Right lung (tissue), 10 donors: ENCODE measurements at places on chromosomes 5 and 9.
A peak's percentile ranks its signal among the peaks of the same experiment; 100 is the strongest.

- DNase-seq = no peak
Measured at GRCh38 chr5:17096952-17097695, 120.3 kb upstream of the BASP1 start.

- DNase-seq = no peak
Measured at GRCh38 chr5:20041326-20042274, 53.6 kb upstream of the CDH18 start.

DNA sequence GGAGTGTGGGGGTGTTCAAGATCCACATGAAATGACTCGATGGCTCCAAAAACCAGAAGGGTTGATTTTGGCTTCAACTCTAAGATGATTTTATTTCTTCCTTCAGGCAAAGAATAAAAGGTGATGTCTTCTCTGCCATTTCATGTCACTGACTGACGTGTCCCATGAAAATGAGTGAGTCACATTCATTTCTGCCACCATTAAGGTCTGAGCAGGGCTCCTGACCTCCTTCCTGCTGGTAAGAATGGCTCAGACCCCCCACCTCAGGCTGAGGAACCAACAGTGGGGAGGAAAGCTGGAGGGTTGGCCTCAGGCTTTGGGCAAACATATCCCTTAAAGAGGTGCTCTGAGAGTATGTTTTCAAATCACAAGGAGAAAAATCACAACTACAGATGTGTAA, 53.9 kb upstream of the ZNF354A start:
- DNase-seq = no peak

DNA sequence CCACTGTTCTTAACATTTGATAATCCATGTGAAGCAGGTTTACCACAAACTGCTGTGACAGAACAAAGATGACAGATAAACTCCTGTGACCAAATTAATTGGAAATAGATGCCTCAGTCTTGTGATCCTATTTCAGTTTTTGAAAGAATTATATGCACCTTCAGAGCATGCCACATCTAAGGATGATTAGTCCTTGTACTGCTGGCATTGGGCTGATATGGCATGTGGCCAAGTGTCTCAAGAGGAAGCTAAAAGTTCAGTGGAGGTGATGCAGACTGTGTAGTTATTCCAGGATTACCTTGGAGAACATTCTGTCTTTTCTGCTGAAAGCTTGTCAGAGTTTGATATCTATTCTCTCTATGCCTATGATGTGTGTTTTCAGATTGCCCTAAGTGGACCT, 314.4 kb upstream of the EFNA5 start:
- no peak for DNase-seq

- DNase-seq = peak; percentile 75
Measured at GRCh38 chr5:172283020-172283861, at the start of gene UBTD2. UBTD2 (minus strand) TSS chr5:172283764; CDS start chr5:172283665, 99 bp downstream.

- peak; percentile 23 for DNase-seq
Measured at GRCh38 chr5:111929867-111930266, 172.9 kb upstream of the NREP start.

- no peak for DNase-seq
Measured at GRCh38 chr5:158409507-158409906, 550.6 kb upstream of the CLINT1 start.

- no peak for DNase-seq
Measured at GRCh38 chr9:34505370-34506120, 17.2 kb downstream of the ENHO start.

- no peak for DNase-seq
Measured at GRCh38 chr5:74490814-74491213, 149.7 kb downstream of the ENC1 start.

GRCh38 chr9:26439061-26439624, 453.5 kb downstream of the CAAP1 start:
- no peak for DNase-seq

DNA sequence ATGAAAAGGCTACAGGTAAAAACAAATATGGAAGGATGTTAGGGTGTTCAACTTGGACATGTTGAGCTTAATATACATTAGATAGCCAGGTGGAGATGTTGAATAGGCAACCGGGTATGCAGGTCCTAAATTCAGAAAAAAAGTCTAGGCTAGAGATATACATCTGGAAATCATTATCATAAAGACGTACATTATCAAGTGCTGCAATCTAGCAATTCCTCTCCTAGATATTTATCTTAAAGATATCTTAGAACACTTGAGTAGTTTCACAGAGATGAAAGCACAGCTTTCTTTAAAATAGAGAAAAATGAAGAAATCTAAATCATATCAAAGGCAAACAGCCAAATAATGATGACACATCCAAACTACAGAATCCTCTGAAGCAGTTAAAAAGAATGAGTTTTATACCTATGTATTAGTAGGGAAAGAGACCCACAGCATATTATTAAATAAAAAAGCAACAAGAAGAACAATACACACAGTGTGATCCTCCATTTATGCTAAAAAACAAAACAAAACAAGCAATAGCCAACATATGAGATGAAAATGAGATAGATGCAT, 3.8 kb downstream of the NUDCD2 start:
- no peak for DNase-seq

DNA sequence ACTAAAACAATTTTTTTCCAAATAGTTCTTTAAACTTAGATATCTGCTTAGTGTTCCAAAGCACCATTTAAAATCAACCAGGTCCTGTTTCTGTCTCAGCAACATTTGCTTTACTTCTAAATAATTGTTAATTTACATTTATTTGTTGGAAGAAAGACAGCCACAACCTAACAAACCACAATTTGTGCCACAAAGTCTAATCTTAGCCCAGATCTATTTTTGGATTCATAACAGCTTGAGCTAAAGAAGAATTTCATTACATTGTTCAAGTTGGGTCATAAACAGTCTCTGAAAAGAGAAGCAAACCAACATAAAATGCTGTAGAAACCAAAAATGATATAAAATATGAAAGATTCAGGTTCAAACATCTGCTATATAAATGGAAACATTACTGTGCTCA, 24.4 kb downstream of the MLLT3 start:
- DNase-seq = no peak

GRCh38 chr5:168334695-168335094, 43.2 kb downstream of the WWC1 start:
- DNase-seq = no peak

DNA sequence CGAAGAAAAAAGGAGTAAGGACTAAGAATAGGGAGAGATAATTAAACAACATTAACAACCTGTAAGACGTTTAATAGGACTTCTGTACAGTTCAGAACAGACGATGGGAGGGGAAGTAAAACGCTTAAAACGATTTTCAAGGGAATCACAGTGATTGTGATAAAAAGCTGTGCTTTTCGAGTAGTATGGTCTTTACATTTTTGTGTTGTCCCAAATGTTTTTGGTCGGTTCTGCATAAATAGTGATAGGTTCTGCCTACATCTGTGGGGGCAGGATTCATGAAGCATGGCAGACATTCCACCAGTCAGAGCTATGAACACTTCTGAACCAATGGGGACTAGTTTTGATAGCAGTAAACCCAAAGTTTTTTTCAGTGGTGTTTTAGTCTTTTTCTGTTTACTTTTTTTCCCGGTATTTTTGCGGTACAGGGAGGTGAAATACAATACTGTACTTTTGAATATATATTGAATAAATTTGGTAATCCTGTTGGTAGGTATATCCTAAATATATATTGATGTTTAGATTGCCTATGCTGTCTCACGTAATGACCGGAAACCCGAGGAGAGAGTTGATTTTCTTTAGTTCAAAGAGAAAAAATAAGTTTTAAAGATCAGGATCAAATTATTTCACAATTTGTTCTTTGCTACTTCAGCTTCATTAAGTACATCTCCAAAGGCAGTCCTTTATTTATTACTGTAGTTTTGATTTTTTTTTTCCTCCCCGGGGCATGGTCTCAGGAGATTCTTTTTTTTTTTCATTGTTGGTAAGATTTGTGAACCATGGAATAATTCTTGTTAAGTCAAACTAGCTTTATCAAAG, 1.3 kb downstream of the ERBIN start:
- peak; percentile 57 for DNase-seq

GRCh38 chr9:114894609-114895433, 35.6 kb downstream of the TNFSF8 start:
- peak; percentile 59 for DNase-seq

GRCh38 chr9:126805554-126806262, 868 bp downstream of the ZBTB43 start:
- DNase-seq = no peak

DNA sequence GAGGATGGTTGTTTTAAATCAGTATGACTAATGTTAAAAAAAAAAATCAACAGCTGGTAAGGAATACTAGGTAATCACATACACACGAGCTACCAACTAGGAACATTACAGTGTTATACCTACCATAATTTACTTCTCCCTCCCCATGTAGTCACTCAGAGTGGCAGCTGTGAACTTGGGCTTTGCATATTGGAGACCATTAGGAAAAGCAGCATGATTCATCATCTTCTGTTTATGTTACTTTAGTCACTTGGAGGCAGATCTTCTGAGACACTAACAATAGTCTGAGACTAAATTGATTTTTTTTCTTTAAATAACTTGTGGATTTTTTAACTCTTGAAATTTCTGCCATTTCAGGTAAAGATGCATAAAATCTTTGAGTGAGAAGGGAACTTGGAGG, 141.5 kb upstream of the NR4A3 start:
- no peak for DNase-seq

DNA sequence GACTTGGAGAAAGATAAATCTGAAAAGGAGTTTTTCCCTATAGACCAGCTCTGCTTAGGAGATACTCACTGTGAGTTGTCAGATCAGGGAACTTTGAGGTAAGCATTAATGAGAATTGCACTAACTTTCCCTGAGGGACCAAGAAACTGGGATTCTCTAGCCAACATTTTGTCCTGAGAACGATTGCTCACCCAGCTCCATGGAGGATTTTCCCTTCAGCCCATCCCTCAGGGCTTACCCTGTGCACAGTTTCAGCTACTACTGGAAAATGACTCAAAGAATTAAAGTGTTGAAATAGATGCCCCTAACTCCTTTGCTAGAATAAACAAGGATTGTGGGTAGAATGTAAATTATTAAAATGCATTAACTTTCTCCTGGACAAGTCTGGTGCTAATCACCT, 237.2 kb upstream of the IL12B start:
- no peak for DNase-seq

- no peak for DNase-seq
Measured at GRCh38 chr5:43110606-43111170, 10.0 kb upstream of the ZNF131 start.

DNA sequence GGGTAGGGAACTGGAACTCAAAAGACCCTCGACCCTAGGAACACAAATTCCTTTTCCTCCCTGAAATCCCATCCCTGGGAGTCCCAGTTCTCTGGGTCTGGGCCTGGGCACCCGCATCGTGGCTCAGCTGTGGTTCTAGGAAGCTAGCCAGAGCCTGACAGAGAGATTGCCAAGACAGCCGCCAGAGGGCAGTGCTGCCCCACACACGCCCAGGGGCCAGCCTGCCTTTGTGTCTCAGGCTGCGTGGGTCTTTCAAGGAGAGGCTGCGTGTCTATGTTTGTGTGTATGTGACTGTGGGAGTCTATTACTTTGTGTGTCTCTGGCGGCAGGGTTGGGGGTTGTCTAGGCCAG, 32.0 kb upstream of the TTLL11 start:
- DNase-seq = peak; percentile 80

DNA sequence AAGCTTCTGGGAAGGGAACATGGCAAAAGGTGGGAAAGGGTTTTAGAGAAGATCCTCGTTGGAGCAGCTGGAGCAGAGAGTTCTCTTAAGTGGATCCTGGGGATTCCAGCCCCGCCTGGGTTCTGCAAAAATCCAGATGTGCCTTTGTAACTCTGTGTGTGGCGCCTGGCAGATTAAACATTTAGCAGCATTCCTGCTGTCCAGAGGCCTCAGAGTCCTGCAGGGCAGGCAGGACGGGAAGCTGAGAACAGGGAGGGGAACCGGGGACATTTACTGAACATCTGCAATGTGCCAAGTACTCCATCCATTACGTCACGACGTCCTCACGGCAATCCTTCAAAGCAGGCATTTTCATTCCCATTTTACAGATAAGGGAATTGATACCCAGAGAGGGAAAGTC, 6.0 kb downstream of the EIF4E1B start:
- DNase-seq = no peak
